ENCODE measurements at places on chromosomes 11 and 22.

- no peak for DNase-seq
These were observed 53.3 kb downstream of the SCN3B start for GRCh38 chr11:123601136-123601535.

DNA sequence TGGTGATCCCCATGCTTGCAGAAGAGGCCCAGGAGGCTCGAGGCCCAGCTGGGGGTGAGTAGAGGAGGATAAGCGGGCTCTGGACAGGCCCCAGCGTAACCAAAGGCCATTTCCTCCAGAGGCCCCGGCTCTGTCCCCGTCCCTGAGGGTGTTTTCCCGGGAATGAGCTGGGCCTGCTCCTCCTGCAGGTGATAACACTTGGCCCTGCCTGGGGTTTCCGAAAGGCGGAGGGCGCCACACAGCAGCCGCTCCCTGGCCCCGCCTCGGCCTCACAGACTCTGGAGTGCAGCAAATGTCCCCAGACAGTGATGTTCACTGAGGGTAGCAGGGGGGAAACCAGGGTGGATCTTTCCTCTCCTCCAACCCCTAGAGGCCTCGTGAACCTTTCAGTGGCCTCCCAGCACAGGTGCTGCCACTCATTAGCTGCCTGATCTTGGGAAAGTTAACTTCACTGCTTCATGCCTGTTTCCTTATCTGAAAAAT lies 10.5 kb upstream of the MGAT3 start:
- no peak for DNase-seq

- DNase-seq, result no peak
These were observed 7.9 kb downstream of the FBLN1 start for GRCh38 chr22:45510376-45511232.

DNA sequence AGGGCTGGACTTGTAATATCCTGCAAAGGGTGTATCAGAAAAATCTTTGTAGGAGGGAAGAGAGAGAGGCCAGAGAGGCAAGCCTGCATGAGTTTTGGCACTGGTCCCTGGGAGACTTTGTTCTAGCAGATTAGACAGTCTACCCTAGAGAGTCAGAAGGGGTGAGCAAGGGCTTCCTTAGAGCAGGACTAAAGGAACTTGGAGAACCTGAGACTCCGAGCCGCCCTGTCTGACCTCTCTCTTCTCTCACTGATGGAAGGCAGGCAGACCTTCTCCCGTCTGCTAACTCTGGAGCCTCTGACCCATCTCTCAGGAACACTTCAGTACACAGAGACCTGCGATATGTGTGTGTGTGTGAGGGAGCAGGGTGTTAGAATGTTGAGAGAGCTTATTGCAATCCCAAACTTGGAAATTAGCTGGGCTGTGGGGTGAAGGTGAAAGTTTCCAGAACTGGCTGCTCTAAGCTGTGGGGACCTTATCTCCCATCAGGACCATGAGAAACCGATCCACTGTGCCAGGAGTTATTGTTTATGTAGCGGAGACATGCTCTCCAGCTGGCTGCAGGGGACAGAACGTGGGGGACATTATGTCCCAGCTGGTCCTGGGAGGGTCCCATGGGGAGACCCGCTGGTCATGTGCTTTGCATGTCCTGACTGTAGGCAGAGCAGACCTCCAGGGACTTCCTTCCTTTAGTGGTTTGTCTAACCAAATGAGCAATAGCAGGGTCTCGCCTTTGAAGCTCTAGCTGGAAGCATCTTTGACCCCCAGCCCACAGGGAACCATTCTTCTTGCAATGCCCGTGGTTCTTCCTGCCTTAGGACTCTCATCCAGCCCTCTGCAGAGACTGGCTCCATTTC lies 51.1 kb downstream of the TIMP3 start:
- DNase-seq, result no peak

GRCh38 chr22:19109198-19110063 lies 12.8 kb downstream of the DGCR2 start:
- DNase-seq, result no peak

DNA sequence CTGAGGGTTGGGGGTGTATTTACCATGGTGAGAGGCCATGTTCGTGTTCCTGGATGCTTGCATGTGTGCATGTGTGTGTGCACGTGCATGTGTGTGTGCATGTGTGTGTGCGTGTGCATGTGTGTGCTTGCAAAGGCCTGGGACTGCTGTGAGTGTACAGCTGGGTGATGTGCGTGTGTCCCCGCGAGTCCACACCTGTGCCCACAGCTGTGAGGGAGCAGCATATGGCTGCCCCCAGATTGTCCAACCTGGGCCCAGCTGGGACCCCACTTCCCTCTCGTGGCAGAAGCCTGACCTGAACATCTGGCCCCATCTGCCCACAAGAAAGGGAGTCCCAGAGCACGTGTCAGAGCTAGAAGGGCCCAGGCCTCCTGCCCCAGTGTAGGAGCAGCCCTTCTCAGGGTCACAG lies 8.4 kb upstream of the CD248 start:
- DNase-seq, result no peak

DNA sequence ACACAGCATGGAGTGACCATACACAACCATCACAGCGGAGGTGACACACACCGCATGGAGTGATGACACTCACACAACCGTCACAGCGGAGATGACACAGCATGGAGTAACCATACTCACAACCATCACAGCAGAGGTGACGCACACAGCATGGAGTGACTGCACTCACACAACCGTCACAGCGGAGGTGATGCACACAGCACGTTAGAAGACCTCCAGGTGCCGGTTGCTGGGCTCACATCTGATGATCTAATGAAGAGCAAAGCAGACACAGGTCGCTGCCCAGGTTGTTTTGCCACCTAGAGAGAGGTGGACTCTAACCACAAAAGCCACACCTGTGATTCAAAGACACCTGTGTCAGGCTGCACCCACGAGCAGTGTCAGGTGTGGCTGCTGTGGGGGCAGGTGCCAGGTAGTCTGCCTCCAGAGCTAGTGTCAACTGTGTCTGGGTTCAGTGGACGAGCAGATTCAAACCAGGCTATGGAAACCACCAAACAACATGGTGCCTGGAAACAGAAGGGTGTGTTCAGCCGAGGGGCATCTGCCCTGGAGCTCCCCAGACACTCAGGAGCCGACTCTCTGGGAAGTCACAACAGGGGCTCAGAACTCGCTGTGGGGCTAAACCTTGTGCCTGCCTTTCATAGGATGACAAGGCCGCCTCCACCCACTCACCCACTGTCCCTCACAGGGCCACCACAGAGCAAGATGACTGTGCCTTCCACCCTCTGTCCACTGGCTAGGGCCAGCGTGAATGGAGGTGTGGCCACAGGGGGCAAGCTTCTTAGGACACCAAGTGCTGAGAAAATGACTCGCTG lies 608.2 kb downstream of the TBC1D22A start:
- DNase-seq, result peak; percentile 4

GRCh38 chr11:122265981-122266380 lies 150.0 kb upstream of the BLID start:
- no peak for DNase-seq

DNA sequence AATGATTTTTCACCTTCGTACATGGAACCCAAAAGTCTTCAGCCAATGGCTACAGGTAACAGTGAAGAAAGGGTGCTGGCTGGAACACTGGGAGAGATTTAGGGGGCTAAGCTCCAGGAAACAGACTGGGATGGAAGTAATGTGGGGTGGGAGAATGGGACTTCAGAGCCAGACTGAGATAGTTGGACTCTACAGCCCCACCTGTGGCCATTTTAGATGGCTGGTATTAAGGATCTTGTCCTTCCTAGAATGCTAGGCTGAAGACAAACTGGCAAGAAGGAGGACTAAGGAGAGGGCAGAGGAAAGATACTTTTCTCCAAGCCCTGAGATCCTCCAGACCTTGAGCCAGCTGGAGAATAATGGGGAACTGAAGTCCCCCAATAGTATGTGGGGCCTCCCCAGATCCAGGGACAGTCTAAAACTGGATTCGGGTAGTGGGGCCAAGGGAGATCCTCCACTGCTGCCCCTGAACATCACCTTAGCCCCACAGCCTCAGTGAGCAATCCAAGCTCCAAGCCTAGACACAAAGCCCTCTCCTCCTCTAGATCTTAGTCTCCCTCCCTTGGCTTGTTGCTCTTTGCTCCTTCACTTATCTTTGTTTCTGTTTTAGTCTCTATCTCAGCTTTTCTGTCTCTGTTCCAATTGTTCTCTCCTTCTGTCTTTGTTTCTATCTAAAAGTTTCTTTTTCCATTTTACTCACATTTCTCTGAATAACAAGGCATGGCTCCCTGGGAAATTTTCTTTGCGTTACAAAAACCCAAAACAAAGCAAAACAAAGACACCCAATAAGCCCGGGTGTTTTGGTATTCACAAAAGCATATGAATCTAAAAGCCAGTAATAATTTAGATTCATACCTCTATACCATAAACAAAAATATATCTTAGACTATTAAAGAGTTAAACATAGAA lies 16.2 kb upstream of the RRAS2 start:
- no peak for DNase-seq

GRCh38 chr11:116072601-116073410 lies 568.6 kb upstream of the CADM1 start:
- no peak for DNase-seq

GRCh38 chr11:72352859-72353551 lies 81.3 kb downstream of the CLPB start:
- DNase-seq, result peak; percentile 79

GRCh38 chr11:44779736-44780520 lies 53.2 kb downstream of the TSPAN18 start:
- DNase-seq, result peak; percentile 5

- no peak for DNase-seq
These were observed 88.1 kb downstream of the RRAS2 start for GRCh38 chr11:14270690-14271542.

- no peak for DNase-seq
These were observed 10.6 kb upstream of the ACER3 start for GRCh38 chr11:76850130-76850529.
